ENCODE measurements at places on chromosomes 1 and 21. TPM values are rescaled to one million over a fixed set of nuclear protein-coding genes. Genes with fewer than 3 reads are reported as not detected.

- H3K36me3 ChIP-seq = no peaks in the 10 kb centered on the region
- no peak overlapping the region for H3K4me3 ChIP-seq
- no peak for DNase-seq
- H3K4me1 ChIP-seq = no peaks in the 10 kb centered on the region
Observed at GRCh38 chr1:198966519-198966918, 327.7 kb downstream of the PTPRC start.

GRCh38 chr1:1858382-1859086 is 32.4 kb downstream of the GNB1 start:
- H3K27ac ChIP-seq = 0 out of 2 replicates have a peak overlapping the region, but pooled peaks have one; percentile 9
- 0 out of 2 replicates have a peak, but pooled peaks cover under 1% of the 10 kb centered on the region for H3K36me3 ChIP-seq
- no peaks in the 10 kb centered on the region for H3K27me3 ChIP-seq
- H3K4me1 ChIP-seq = peaks cover 17% of the 10 kb centered on the region
- no peak overlapping the region for H3K4me3 ChIP-seq
- DNase-seq = no peak

DNA sequence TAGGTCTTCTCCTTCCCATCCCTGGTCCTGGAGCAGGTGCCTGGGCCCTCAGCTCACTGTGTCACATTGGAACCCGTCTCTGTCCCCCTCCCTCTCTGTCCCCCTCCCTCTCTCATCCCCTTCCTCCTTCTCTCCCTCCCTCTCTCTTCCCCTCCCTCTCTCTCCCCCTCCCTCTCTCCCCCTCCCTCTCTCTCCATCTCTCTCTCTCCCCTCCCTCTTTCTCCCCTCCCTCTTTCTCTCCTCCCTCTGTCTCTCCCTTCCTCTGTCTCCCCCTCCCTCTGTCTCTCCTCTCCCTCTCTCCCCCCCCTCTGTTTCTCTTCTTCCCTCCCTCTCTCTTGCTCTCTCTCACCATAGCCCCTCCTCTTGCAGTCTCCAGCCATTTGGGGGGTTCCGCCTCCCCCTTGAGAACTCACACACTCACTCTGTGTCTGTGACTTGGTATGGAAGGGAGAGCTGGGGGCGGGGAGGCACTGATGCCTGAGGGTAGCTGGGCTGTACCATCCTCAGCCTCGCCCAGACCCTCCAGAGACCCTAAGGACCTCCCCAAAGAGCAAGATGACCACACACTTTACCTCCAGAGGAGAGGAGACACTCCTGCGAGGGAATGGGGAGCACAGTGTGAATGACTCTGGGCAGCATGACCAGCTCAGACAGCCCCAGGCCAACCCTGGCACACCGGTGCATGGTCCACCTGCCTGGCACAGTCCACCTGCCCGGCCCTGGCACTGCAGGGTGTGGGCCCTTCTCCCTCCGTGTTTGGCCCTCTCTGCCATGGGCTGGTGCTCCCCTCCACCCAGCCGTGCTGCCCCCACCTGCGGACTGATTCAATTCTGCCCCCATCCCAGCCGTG is 102.8 kb upstream of the ARHGEF16 start:
- no peaks in the 10 kb centered on the region for H3K36me3 ChIP-seq
- H3K4me1 ChIP-seq = no peaks in the 10 kb centered on the region
- no peak for DNase-seq

GRCh38 chr1:9143250-9143649 is 14.3 kb upstream of the GPR157 start:
- H3K27me3 ChIP-seq = no peaks in the 10 kb centered on the region
- no peaks in the 10 kb centered on the region for H3K36me3 ChIP-seq
- H3K27ac ChIP-seq = no peak overlapping the region
- peaks cover 4% of the 10 kb centered on the region for H3K4me1 ChIP-seq

DNA sequence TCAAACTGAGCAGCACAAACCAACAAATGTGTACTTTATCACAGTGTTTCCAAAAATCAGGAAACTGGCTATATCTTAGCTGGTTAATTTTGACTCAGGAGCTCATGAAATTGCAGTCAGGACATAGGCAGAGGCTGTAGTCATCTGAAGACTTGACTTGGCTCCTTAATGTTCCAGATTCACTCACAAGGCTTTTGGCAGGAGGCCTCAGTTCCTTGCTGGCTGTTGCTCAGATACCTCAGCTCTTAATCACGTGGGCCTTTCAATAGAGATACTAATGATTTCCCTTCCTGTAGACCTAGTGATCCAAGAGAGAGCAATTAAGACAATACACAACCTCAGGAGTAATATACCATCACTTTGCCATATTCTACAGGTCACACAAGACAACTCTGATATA is 537.7 kb downstream of the BRINP3 start:
- no peaks in the 10 kb centered on the region for H3K36me3 ChIP-seq
- H3K4me1 ChIP-seq = no peaks in the 10 kb centered on the region
- DNase-seq = no peak
- H3K4me3 ChIP-seq = no peak overlapping the region
- no peak overlapping the region for H3K27ac ChIP-seq

GRCh38 chr1:54299037-54299436 is 99.1 kb downstream of the MRPL37 start:
- H3K4me1 ChIP-seq = no peaks in the 10 kb centered on the region
- H3K36me3 ChIP-seq = no peaks in the 10 kb centered on the region
- H3K27me3 ChIP-seq = no peaks in the 10 kb centered on the region
- H3K27ac ChIP-seq = no peak overlapping the region
- no peak for DNase-seq
- H3K4me3 ChIP-seq = no peak overlapping the region

DNA sequence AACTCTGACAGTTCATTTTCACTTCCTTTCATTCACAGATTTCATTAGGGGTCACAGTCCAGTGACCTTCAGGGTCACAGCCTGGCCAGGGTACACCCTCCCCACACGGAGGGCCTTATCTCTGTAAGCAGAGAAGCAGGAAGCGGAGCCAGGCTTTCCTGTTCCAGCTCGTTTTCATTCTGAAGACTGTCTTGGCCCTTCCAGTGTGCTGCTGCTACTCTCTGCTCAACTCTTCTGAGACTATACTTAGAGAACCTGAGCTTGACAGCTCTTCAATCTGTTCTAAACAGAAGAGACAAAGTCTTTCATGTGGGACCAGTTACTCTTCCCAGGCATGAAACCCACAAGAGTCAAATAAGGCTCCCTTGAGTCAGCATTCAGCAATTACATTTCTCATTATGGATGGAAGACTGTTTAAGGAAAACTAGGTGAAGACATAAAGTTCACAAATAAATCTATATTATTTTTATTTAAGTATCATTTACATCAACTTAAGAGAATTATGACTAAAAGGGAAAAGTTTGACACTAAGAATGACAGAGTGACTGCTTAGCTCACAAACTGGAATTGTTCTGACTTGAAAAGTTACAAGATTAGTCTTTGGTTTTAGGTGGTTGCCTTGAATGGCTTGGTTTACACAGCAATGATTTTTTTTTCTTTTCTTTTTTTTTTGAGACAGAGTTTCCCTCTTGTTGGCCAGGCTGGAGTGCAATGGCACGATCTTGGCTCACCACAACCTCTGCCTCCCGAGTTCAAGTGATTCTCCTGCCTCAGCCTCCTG is 4.8 kb upstream of the TDRD10 start:
- H3K27me3 ChIP-seq = peaks cover 84% of the 10 kb centered on the region
- no peaks in the 10 kb centered on the region for H3K4me1 ChIP-seq
- no peak overlapping the region for H3K4me3 ChIP-seq
- no peak overlapping the region for H3K27ac ChIP-seq

- no peaks in the 10 kb centered on the region for H3K36me3 ChIP-seq
- peaks cover 78% of the 10 kb centered on the region for H3K4me1 ChIP-seq
- peak; percentile 97 for DNase-seq
- H3K27me3 ChIP-seq = no peaks in the 10 kb centered on the region
- peak overlapping the region; percentile 45 for H3K4me3 ChIP-seq
Observed at GRCh38 chr1:235910357-235911299, 43.9 kb upstream of the LYST start.

GRCh38 chr1:234737967-234738314 is 128.0 kb upstream of the IRF2BP2 start:
- H3K4me3 ChIP-seq = no peak overlapping the region
- no peak for DNase-seq
- H3K36me3 ChIP-seq = no peaks in the 10 kb centered on the region
- H3K4me1 ChIP-seq = no peaks in the 10 kb centered on the region
- H3K27ac ChIP-seq = no peak overlapping the region
- H3K27me3 ChIP-seq = no peaks in the 10 kb centered on the region

DNA sequence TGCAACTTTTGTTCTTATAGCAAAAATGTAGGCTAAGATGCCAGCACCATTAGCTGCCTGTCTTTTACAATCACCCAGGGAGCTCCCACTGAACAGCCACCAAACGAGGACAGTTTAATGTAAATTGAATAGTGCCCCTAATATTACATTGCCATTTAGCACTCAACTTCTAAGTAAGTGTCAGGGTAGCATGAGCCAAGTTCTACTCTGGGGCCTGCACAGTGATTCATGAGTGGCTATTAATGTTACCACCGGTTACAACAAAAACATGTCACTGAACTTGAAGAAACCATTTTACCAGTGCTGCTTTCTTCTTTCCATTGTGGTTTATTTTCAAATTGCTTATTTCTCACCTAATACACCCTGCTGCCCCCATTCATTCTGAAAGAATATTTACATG is 295.6 kb upstream of the RRP15 start:
- no peaks in the 10 kb centered on the region for H3K27me3 ChIP-seq
- H3K27ac ChIP-seq = no peak overlapping the region
- no peaks in the 10 kb centered on the region for H3K4me1 ChIP-seq
- H3K4me3 ChIP-seq = no peak overlapping the region

DNA sequence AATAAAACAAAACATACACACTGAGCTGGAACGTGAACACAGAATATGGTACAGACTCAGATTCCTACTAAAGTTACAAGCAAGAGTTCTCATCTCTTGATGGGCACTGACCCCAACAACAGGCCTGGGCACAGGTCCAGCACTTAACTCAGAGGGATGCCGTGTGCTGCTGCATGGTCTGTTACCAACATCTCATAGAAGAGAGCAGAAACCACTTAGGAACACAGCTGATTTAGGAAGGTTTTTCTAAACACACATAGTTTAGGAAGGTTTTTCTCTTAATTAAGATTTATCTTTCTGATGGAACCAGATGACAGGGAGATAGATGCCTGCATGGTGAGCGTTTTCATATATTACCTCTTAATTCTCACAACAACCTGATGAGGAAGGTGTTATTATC is 1.5 kb downstream of the GCLM start:
- H3K36me3 ChIP-seq = peaks cover 41% of the 10 kb centered on the region
- H3K4me3 ChIP-seq = peak overlapping the region; percentile 68
- H3K27me3 ChIP-seq = no peaks in the 10 kb centered on the region
- DNase-seq = peak; percentile 54

DNA sequence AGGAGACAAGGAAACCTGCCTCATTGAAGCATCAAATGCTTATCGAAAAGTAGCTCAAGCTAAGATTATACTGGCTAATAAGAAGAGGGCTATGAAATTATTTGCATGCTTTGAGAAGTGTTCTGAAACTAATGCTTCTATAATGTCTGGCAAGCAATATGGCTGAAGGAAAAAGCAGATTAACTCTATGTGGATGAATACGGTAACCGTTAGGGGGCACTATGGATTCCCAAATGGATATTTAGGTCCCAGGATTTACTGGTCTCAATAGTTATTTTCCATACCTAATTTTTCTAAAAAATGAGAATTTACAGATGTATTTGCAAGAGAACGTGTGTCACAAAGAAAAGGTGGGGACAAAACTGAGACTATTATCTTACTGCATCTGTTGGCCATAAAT is 34.6 kb upstream of the RRP15 start:
- no peak overlapping the region for H3K4me3 ChIP-seq
- no peak overlapping the region for H3K27ac ChIP-seq
- DNase-seq = no peak
- no peaks in the 10 kb centered on the region for H3K4me1 ChIP-seq

DNA sequence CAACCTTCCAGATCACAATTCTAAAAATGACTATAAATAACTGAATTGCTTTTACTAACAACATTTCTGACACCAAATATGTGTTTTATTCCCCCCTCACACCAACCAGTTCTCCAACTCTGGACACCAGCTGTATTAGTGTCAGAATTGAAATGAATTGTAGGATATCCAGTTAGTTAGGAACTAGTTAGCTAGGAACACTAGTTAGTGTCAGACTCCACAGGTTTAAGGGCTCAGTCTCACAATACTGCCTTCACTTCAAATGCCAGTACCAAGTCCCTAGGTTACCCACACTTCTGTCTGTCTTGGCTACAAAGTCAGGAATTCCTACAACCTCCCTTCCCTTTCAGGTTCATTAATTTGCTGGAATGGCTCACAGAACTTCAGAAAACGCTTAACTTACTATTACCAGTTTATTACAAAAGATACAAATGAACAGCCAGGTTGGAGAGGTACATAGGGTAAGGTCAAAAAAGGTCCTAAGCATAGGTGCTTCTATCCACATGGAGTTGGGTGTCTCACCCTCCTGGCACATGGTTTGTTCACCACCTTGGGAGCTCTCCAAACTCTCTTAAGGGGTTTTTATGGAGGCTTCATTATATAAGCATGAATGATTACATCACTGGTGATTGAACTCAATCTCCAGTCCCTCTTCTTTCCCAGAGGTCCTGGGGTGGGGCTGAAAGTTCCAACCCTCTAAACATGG is 4.2 kb downstream of the STXBP3 start:
- H3K27ac ChIP-seq = no peak overlapping the region
- H3K4me3 ChIP-seq = no peak overlapping the region
- no peak for DNase-seq
- peaks cover 26% of the 10 kb centered on the region for H3K36me3 ChIP-seq

- H3K4me1 ChIP-seq = peaks cover 8% of the 10 kb centered on the region
- no peak overlapping the region for H3K27ac ChIP-seq
- DNase-seq = no peak
- H3K27me3 ChIP-seq = no peaks in the 10 kb centered on the region
- H3K4me3 ChIP-seq = peak overlapping the region; percentile 82
Observed at GRCh38 chr21:36386031-36386642, 945 bp downstream of the CHAF1B start.

DNA sequence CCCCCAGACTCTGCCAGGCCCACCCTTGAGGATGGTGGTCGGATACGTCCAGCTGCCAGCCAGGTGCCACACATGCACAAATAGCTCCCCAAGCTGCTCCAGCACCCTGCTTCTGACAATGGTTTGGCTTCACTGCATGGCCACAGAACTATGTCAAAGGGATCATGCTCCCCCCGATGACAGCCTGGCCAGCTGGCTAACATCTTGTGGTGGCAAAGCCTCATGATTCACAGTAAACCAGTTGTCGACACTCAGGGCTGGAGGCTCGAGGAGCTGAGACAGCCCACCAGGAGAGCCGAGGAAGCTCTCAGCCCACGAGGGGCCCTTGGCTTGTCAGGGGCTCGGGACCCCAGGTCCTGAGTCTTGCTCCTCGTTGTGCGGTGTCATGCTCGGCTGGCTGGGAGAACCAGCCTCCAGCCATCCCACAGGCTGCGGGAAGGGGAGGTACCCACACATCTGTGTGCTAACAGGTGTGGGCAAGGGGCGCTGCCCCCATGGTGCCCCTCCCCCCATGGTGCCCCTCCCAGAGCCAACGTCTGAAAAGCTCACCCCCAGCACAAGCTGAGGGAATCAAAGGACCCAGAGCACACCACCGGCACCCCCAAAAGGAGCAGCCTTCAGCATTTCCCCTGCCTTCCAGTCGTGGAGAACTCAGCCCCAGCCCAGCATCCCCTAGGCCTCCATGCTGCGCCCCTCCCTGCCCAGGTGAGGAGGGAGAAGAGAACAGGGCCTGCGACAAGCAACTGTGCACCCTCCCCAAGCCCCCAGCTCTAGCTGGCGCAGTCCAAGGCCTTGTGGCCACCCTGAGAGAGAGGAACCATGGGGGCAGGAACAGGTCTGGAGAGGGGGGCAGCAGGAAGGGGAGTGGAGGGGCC is 41.2 kb downstream of the KIF21B start:
- H3K36me3 ChIP-seq = no peaks in the 10 kb centered on the region
- no peak overlapping the region for H3K27ac ChIP-seq
- DNase-seq = no peak
- no peak overlapping the region for H3K4me3 ChIP-seq

SLC22A15 gene
- 1.8 TPM for total RNA-seq

C1orf210 gene
- 23.3 TPM for total RNA-seq

ITPKB gene
- total RNA-seq = 13.4 TPM

ZNHIT6 gene
- total RNA-seq = 13.7 TPM

RPTN gene
- not detected for total RNA-seq

SV2A gene
- 0.20 TPM for total RNA-seq

SPATA45 gene
- total RNA-seq = not detected

Data from PC-9 (cell line).